ENCODE measurements at places on chromosomes 4 and X.

DNA sequence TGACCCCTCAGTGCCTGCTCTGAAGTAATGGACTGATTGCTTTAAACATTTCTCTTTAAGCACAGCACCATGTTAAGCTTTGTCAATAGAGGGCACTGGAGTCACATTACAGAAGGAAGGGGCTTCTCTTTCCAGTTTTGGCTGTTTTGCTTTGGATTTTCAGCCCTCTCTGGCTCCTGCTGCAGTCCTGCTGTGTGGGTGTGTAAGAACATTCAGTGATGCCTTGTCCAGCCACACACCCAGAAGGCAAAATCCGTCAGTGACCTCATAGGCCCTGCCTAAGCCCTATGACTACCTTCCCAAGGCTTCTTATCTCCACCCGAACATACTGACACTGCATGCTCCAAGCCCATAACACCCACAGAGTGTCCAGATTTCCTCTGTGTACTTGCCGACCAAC is 215.3 kb upstream of the CTSO start:
- DNase-seq = no peak

DNA sequence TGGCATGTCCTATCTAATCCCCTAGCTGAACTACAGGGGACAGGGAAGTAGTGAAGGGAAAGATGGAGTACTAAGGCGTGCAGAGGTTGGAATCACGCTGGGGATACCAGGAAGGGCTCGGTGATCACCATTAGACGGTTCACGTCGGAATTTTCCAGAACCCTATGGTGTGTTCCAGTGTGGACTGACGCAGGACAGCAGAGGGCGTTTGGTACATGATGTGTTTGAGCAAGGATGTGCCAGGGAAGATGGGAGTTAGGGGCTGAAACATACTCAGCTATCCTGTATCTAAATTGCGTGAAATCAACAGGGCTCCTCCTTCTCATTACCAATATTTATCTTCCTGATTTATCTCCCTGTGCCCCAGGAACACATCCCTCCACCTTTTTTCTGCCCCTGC is 33.7 kb downstream of the PRPS2 start:
- DNase-seq = no peak

DNA sequence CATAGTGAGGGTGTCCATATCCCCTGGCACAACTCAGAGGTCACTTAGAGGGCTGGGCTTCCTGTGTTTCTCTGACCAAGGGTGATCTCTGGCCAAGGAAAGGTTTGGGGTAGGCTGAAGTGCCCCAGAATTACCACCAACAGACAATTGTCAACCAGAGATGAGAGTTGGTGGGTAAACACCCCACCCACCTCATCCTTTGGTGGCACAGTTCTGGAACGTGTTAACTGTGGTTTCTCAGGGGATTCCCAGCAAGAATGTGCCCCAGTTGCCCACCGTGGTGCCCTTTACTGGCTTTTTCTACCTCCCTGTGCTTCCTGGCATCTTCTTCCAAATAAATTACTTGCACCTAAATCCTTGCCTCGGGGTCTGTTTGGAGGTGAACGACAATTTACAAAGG is 17.1 kb downstream of the GRPR start:
- DNase-seq = no peak

DNA sequence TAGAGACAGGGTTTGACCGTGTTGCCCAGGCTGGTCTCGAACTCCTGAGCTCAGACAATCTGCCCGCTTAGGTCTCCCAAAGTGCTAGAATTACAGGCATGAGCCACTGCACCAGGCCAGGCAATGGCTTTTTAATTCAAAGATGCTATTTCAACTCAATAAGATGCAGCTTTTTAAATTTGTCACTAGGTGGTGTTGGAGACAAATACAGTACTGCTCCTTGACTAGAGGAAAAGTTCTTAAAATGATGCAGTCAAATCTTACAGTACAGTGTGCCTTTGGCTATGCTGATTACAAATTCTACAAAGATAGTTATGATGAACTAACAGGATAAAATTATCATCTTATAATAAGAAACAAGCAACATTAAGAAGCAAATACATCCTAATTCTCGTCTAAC is 441.1 kb downstream of the KCNIP4 start:
- DNase-seq = no peak

- no peak for DNase-seq
Observed at GRCh38 chr4:10079256-10079655, 37.3 kb downstream of the WDR1 start.

- no peak for DNase-seq
Observed at GRCh38 chr4:42452823-42453222, 55.5 kb downstream of the SHISA3 start.

DNA sequence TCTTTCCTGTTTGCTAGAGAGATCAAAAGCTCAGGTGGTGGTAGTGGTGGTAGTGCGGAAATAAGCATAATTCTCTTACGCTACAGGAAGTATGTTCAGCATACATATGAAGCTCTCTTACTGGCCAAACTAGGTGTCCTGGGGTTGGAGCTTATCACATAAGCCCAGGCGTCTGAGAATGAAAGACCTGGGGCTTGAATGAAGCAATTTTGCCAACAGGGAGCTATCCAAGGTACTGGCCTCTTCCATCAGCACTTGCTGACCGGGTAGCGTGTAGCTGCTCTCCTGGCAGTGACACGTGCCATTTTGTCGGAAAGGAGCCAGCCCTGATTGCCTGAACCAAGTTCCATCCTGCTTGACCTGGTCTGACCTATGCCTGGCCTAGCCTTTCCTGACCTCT is 65.9 kb upstream of the HPF1 start:
- DNase-seq = peak; percentile 3

DNA sequence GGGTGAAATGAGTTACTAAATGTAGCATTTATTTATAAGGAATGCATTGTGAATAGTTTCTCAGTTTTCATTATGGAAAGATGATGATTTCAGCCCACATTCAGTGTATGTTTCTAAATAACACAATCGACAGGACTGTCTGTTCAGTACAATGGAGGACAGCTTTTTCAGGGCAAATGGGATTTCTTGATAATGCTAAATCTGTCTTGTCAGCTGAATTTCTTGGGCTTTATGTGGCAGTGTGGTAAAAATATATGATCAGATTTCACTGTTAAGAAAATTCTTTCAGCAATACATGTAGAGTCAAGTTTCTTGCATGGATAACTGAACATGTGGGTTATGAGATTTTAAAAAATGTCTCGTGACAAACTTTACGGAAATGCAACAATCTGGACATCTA is 150.8 kb downstream of the NPNT start:
- DNase-seq = no peak

- DNase-seq = no peak
Observed at GRCh38 chrX:50622751-50623150, 152.1 kb upstream of the DGKK start.

DNA sequence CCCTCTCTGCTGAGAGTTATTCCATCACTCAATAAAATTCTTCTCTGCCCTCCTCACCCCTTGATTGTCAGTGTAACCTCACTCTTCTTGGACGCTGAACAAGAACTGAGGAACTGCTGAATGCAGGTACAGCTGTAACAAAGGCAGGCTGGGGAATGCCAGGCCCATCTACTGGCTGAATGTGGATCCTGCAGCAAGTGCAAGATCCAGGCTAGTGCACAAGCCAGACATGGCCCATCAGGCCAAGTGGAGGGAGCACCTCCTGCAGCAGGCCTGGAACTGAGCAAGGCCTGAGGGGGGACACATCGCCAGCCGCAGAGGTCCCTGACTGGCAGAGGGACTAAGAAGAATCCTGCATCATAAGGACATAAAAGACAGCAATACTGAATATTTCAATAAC is 411.8 kb upstream of the PCDH10 start:
- DNase-seq = no peak

DNA sequence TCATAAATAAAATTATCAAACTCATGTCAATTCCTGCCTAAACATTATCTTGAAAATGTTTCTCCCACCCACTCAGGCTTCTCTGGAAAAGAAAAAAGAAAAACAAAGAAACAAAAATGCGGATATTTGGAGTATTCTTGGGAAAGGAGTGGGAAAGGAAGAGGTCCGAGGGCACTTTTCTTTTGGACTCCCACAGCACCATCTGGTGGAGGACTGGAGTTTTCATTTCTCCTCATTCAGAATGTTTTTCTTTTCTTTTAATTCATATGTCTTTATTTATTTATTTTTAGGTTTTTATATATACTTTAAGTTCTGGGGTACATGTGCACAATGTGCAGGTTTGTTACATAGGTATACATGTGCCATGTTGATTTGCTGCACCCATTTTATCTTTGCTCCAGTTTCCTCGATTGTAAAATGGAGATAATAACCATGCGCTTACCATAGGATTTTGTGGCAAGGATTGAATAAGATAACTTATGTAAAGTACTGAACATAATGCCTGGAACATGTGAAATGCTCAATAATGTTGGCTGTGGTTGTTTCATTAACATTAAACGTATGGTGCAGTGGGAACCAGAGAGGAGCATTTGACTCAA is 8.0 kb upstream of the KCNE5 start:
- no peak for DNase-seq
